Hematopoietic multipotent progenitor cell treated with erythropoietin and hydrocortisone succinate and interleukin-3 and kit ligand, for 17 days (in vitro differentiated cells): ENCODE measurements at places on chromosomes 16 and 17.

DNA sequence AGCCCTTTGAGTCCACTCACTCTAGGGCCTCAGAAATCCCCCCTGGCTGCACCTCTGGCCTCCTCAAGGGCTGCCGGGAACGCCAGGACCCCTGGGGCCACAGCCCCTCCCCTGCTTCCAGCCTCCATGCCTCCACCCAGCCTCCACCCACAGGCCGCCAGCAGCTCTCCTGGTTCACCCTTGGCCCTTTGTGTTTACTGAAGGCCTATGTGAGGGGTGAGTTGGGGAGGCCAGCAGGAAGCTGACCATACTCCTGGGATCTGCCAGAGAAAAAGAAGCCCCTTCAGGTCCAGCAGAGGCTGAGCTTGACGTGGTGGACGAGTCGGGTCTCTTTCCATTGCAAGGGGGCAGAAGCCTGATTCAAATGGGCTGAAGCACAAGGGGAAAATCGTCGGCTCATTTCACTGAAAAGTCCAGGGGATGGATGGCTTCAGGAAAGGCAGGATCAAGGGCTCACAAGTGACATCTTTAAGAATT lies 18.3 kb upstream of the ATP2A3 start:
- DNase-seq: no peak

GRCh38 chr16:53872248-53873221 lies 168.6 kb downstream of the FTO start:
- DNase-seq: no peak

DNA sequence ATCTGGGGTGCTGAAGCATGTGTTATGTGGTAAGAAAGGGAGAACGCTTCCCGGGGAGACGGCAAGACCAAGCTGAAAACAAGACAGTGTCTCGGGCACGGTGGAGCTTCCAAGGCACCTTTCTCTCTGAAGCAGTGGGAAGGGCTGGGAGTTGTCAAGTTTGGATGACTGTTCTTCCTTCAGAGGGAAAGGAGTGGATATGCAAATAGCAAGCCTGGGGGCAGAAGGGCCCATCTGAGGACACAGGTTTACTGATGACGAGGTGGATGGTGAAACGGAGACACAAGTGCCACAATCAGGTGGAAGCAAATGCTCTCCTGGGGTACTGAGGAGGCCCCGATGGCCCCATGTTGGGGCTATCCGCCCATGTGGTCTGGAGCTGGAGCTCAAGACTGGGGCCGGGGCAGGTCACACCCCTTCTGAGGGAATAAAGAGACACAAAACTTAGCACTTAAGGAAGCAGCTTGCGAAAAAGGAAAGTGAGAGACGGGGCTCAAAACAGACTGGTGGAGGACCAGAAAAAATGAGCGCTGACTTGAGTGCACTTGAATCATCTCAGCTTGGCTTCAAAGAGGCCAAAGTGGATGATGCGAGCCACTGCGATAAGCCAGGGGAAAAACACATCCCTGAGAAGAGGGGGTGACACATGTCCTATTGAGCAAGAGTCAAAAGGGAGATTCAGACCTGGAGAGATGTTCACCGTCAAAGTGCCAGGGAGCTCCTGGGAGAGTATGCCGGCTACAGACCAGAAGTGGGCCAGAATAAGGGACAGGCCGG lies 34.8 kb upstream of the MTSS2 start:
- DNase-seq: no peak

- no peak for DNase-seq
Observed at GRCh38 chr17:51617986-51618385, 357.6 kb downstream of the UTP18 start.

- DNase-seq: no peak
Observed at GRCh38 chr17:82245134-82246039, 16.5 kb downstream of the SLC16A3 start.

GRCh38 chr16:64780445-64780844 lies 341.4 kb downstream of the CDH11 start:
- DNase-seq: no peak

- DNase-seq: no peak
Observed at GRCh38 chr16:57964157-57964700, 6.7 kb downstream of the CNGB1 start.

DNA sequence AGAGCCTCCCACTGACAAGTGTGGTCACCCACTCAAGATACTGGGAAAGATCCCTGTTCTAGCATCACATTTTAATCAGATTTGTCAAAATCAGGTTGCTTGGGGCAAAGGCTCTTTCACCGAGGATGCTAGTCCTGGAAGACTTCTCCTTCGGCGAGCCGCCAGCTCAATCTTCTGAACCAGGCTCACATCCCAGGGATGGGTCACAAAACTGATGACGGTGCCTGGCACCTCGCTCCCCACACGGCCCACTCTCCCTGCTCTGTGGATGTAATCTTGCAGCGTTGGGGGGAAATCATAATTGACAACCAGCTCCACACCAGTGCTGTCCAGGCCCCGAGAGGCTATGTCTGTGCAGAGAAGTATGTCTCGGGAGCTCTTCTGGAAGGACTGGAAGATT lies 1.5 kb downstream of the DDX28 start:
- no peak for DNase-seq

DNA sequence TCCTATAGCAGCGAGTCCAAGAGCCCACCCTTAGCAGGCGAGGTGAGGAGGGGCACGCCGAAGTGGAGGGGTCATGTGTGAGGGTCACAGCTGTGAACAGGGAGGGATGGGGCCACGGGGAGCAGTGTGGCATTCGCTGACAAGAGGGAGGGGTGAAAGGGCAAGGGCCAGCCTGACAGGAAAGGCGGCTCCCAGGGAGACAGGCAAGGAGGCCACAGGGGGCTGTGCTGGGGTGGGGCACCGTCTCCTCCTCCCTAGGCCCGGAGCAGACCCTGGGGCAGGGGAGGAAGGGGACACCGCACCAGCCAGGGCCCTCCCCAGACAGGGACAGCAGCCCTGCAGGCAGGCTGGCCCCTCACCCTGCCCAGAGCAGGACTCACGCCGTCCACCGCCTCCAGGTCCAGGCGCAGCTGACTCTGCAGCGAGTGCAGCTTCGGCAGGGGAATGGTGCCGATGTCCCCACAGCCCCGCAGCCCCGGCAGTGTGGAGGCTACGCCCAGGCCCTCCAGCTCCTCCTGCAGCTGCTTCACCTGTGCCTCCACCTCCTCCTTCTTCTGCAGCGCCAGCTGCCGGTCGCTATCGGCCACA lies 15.1 kb downstream of the GNPTG start:
- DNase-seq: no peak

GRCh38 chr17:15967706-15968399 lies 22.9 kb downstream of the ADORA2B start:
- DNase-seq: no peak

- DNase-seq: peak; percentile 8
Observed at GRCh38 chr16:7268182-7268581, 64.5 kb upstream of the RBFOX1 start.

- no peak for DNase-seq
Observed at GRCh38 chr17:34798581-34798980, 162.7 kb downstream of the CCT6B start.

GRCh38 chr16:27907457-27907972 lies 156.0 kb downstream of the GSG1L start:
- no peak for DNase-seq

DNA sequence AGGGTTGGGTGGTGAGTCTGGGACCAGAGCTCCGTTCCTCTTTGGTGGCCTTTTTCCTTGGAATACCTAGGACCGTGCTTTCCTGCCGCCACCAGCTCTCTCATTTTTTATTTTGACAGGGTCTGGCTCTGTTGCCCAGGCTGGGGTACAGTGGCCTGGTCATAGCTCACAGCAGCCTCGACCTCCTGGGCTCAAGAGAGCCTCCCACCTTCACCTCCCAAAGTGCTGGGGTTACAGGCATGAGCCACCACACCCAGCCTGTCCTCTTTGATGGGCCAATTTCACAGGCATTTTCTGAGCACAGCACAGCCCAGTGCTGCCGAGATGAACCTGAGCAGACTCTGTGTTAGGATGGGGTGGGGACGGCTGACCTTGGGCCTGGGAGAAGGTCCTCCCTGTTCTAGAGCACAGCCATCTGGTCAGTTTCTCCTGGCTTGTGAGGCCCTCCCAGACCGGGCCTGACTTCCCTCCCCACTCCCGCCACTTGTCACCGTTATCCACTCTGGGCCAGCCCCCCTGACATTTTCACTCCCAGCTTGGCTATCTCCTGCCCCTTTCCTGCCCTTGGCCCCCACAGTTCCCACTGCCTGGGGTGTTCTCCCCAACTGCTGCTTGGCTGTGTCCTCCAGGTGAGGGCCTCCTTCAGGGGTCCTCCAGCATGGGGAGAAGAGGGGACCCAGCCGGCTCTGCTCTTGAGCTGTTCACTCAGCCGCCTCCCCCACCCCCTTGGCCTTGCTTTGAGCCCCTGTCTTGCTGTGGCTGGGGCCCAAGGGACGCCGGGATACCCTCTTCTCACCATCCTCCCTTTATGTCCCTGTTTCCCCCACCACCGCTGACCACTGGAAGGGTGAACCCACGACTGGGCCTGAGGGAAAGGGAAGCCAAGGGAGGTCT lies 5.0 kb downstream of the ADCY7 start:
- DNase-seq: no peak

- DNase-seq: peak; percentile 91
Observed at GRCh38 chr17:75632863-75633485, at the start of gene SMIM5. SMIM5 (plus strand) TSS chr17:75633434; CDS start chr17:75640202, 6,768 bp downstream.

GRCh38 chr16:21157632-21158031 lies 842 bp upstream of the LDAF1 start:
- no peak for DNase-seq

DNA sequence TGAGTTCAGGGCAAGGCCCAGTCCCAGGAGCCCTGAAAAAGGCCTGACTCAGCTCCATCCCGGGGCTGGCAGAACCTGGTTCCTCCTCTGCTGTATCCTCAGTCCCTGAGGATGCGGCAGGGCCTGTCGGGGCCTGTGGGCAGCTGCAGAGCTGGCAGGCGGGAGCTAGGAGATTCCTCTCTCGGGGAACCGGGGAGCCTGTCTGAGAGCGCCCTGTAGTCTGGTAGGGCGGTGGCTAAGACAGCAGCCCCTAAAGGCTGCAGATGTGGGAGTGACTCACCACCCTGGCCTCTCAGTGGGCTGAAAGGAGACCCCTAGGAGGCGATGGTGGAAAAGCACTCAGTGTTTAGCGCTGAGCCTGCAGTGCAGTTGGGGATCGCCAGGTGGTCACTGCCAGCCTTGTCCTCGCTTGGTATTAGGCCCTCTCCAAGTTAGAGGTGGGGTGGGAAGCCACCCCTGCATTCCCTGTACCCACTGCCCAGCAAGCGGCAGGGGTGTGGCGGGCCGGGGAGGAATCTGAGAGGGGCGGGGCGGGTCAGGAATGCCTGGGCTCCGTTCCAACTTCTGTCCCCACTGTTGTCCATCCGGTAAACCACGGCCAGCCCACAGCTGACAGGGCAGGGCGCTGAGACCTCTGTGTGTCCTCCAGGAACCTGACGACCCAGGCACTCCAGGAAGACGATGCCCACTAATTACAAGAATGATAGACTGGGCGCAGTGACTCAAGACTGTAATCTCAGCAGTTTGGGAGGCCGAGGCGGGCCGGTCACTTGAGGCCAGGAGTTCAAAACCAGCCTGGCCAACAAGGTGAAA lies 29.5 kb upstream of the CDH1 start:
- DNase-seq: no peak

GRCh38 chr17:42409523-42410318 lies 13.3 kb downstream of the CAVIN1 start:
- no peak for DNase-seq

DNA sequence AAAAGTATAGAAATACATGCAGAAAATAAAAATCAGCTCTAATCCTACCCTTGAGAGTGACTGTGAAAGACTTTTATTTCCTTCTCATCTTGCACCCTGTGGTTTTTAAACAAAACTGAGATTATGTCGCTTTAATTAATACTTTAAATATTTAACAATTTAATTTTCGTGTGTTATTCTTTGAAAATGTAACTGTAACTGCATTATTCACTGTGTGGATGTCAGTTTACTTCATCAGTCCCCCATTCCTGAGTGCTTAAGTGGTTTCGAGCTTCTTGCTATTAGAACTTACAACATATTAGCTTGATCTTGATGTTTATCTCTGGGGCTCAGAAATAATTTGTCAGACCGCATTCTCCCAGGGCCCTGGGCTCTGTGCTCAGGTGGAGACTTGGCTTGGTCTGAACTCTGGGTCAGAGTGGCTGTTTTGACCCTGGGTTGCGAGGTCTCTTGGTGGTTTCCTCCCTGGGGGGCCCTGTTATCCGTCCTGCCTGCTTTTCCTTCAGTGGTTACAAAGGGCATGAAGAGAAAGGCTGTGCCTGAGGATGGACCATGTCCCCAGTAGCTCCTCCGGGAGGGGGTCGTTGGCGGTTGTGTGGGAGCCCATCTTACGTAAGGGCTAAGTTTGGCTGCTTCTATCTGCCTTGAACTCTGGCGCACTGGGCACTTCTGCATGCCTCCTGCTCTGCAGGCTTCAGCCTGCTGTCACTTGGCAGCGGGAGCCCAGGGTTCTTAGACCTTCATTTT lies 25.7 kb downstream of the AKAP1 start:
- no peak for DNase-seq

GRCh38 chr17:38869526-38870258 lies at the start of gene LASP1:
LASP1 (plus strand) TSS chr17:38870058; CDS start chr17:38870190, 132 bp downstream.
- DNase-seq: peak; percentile 75

DNA sequence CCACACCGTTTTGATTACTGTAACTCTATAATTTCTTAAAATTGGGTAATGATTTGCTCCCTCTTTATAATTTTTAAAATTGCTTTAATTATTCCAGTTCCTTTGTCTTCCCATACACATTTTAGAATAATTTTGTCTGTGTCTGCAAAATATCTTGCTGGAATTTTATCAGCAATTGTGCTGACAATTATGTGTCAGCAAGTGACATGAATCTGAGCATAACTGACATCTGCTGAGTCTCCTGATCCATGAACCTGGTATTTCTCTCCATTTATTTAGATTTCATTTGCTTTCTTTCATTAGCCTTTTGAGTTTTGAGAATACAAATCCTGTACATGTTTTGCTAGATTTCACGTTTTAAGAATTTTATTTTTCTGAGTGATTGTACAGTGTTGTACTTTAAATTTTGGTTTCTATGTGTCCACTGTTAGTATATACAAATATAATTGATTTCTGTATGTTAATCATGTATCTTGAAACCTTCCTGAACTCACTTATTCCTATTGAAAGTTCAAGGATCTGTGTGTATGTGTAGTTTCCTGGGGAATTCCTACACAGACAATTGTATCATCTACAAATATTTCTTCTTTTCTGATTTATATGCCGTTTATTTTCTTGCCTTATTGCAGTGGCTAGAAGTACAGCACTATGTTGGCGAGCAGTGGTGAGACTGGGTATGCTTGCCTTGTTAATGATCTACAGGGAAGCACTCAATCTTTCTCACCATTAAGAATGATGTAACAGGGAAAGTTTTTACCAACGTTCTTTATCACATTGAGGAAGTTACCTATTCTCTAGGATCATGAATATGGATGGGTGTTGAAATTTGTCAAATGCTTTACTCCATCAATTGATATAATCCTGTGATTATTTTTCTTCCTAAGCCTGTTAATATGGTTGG lies 45.2 kb downstream of the N4BP1 start:
- no peak for DNase-seq

- DNase-seq: no peak
Observed at GRCh38 chr16:76265434-76266045, 11.7 kb upstream of the CNTNAP4 start.

GRCh38 chr17:36645422-36645821 lies 44.0 kb downstream of the MRM1 start:
- no peak for DNase-seq
